Subcutaneous preadipocyte (primary cell): ENCODE measurements at places on chromosomes 1 and 21. TPM values are rescaled to one million over a fixed set of nuclear protein-coding genes. Genes with fewer than 3 reads are reported as not detected.

Gene LCE5A
- total RNA-seq, result not detected in 2 replicates

Gene CASP9
- total RNA-seq, result 3.9 and 6.6 TPM in 2 replicates

Gene SV2A
- 9.4 and 13.2 TPM in 2 replicates for total RNA-seq

Gene HSD3B2
- not detected in 2 replicates for total RNA-seq

Gene FASLG
- not detected in 2 replicates for total RNA-seq

Gene BTBD19
- total RNA-seq, result 3.7 and 7.4 TPM in 2 replicates

Gene SPAG17
- total RNA-seq, result not detected in 2 replicates

Gene SPRR2F
- total RNA-seq, result not detected in 2 replicates

Gene C1orf185
- not detected in 2 replicates for total RNA-seq

Gene PEAR1
- total RNA-seq, result 1.1 and 5.7 TPM in 2 replicates

Gene TENT5C
- not detected in 2 replicates for total RNA-seq

Gene NBPF4
- total RNA-seq, result not detected in 2 replicates

Gene ITGB2
- total RNA-seq, result not detected in 2 replicates

Gene PRMT6
- 16.5 and 28.2 TPM in 2 replicates for total RNA-seq

Gene IL19
- not detected in 2 replicates for total RNA-seq

Gene CROCC
- 15.8 and 16.5 TPM in 2 replicates for total RNA-seq

Gene SKI
- 18.4 and 22.3 TPM in 2 replicates for total RNA-seq

Gene S100A2
- total RNA-seq, result 1.5 and 1.6 TPM in 2 replicates

Gene FNBP1L
- 3.9 and 5.1 TPM in 2 replicates for total RNA-seq

Gene LDLRAD1
- not detected in 2 replicates for total RNA-seq

Gene PRKACB
- total RNA-seq, result 11.4 and 16.2 TPM in 2 replicates

Gene MX2
- 1.8 and 8.1 TPM in 2 replicates for total RNA-seq

Gene SPRR1B
- not detected in 2 replicates for total RNA-seq

Gene TLR5
- total RNA-seq, result 0.73 TPM in 1 of 2 replicates, not detected in the other

Gene CYP4X1
- total RNA-seq, result under 0.01 and 0.20 TPM in 2 replicates

Gene ADCY10
- under 0.01 and 0.39 TPM in 2 replicates for total RNA-seq

Gene C8B
- not detected in 2 replicates for total RNA-seq

Gene TMEM51
- total RNA-seq, result 1.5 and 2.5 TPM in 2 replicates

Gene GJA5
- under 0.01 and 0.37 TPM in 2 replicates for total RNA-seq

Gene INSRR
- total RNA-seq, result not detected in 2 replicates

Gene MYOG
- total RNA-seq, result not detected in 2 replicates

Gene DNAJC28
- total RNA-seq, result 0.39 and 0.73 TPM in 2 replicates

Gene PIGV
- 9.9 and 11.5 TPM in 2 replicates for total RNA-seq

Gene THBS3
- total RNA-seq, result 9.2 and 14.7 TPM in 2 replicates

Gene CR1
- total RNA-seq, result not detected in 2 replicates

Gene NBPF20
- 2.2 and 2.3 TPM in 2 replicates for total RNA-seq

Gene ST6GALNAC5
- total RNA-seq, result 0.37 and 0.39 TPM in 2 replicates

Gene RPTN
- not detected in 2 replicates for total RNA-seq

Gene FCN3
- not detected in 2 replicates for total RNA-seq
